ENCODE measurements at places on chromosomes 4 and X.

DNA sequence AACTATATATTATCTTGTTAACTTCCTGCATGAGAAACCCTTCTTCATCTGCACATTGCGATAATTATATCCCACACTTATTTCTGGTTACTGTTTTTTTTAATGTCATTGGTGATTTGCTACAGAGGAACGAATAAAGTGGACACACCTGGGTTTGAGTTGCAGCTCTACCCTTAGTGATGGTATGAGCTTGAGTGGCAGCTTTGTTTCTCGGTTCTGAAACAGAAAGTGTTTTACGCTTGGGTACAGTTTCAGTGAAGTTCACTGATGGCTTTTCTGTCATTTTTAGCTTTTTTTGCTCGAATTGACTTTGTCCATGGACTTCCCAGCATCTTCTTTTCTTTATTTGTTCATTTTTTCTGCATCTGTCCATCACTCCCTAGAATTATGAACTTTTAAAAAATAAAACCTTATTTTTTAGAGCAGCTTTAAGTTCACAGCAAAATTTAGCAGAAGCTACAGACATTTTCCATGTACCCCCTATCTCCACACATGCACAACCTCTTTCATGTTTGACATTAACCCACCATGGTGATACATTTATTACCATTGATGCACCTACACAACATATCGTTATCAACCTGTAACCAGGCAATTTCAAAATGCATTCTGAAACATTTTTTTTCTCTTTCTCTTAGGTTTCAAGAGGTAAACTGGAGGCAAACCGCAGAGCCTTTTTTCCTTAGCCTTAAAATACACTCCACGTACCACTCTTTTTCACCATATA lies 1041.6 kb upstream of the PRKX start:
- no peak for DNase-seq

DNA sequence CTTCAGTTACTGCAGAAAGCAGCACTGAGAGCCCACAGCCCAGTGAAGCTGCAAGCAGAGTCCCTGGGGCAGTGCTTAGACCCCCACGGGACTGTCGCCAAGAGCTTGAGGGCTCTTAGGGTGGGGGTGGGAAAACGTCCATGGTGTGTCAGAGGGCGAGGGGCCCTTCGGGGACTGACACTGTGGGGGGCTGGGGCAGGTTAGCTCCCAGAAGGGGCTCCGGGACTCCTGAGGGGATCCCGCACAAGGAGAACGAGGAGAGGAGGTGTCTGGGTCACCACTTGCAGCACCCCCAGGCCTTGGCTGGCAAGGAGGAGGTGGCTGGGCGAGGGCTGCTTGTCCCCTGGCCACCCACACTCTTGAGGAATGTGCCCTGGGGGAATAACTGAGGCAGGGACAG lies 20.8 kb downstream of the NAT8L start:
- DNase-seq: peak; percentile 49

GRCh38 chr4:94390804-94391410 lies 48.3 kb upstream of the HPGDS start:
- no peak for DNase-seq

DNA sequence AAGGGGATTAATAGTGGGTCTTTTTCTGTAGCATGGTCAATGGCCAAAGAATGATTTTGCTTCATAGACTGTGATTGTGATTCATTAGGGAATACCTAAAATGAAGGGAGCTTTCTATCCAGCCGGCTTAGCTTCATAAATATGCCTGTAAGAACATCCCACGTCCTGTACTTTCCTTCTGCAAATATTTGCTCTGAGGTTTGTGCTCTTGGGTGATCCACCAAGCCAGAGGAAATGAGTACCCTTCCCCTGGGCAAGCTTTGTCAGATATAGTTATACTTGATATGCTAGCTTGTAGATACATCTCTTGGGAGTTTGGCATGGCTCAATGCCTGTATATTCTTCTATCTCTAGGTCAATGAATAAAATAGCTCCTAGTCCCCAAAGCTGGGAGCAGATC lies 28.2 kb upstream of the SPARCL1 start:
- no peak for DNase-seq

DNA sequence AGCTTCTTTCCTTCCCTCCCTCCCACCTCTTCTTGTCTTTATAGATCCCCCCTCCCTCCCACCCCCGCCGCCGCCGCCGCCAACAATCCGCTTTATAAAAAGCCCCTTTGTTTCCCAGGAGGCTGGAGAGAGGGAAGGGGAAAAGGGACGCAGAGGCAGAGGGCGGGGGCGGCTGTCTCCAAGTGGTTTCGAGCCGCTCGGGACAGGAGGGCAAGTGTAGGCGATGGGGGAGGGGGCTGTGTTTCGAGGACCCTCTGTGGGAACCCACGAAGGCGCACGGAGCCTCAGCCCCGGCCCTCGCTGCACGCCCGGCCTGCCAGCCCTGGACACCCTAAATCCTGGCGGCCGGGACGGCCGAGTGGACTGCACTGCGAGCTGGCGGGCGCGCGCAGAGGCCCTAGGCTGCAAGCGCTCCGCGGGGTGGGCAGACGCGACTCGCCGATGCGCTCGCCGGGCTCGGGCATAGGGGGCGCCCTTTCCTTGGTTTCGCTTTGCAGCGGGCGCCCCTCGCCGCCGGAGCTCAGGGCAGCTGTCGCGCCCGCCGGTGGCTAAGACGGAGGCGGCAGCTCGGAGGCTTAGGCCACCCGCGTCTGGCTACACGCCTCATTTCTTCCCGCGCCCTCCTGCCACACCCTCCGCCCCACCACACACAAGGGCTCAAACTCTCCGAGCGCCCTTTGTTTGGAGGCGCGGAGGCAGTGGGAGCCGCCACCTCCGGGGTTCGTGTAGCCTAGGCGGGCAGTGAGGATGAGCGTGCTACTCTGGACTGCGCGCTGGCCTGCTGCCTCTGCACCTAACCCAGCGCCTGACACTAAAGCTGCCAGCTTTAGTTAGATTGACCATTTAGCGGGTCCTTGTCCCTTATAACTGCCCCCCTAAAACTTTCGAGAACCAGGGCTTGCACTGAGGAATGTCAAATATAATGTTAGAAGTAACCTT lies 2.2 kb downstream of the MAMLD1 start:
- DNase-seq: peak; percentile 83

DNA sequence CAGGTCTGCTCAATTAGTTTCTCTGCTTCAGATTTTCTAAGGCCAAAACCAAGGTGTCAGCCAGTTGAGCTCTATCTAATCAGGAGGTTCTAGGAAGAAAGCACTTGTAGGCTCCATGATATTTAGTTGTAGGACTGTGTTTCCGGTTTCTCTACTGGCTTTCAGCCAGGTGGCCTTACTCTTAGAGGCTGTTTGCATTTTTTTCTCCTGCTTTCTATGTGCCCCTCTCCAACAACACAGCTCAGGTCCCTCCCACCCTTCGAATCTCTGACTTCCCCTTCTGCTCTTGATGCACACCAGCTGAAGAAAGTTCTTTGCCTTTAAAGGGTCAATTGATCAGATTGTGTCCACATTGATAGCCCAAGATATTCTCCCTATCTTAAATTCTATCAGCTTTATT lies 245.2 kb downstream of the RAB28 start:
- DNase-seq: no peak

DNA sequence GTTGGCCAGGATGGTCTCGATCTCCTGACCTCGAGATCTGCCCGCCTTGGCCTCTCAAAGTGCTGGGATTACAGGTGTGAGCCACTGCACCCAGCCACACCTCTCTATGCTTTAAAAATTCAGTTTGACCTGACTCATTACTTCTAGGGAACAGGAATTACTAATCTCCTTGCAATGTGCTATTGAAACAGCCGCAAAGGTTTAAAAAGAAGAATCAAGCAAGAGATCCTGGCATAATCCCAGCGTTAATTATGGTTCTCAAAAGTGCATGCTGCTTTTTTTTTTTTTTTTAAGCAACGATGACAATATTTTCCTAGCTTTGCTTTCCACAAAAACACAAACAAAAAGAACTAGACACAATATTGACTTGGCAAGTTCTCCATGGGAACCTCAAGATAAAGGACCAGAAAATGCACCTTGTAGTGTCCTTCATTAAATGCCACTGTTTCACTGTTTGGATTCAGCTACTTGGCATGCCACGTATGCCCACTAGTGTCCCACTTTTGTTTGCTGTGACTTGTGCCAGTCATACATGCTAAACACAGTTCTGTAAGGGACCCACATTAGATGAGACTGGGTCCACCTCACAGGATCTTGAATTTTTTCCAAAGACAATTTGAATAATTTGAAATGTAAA lies 112.6 kb upstream of the PPARGC1A start:
- DNase-seq: no peak

- no peak for DNase-seq
Measured at GRCh38 chr4:38004062-38004461, 43.9 kb downstream of the PTTG2 start.

DNA sequence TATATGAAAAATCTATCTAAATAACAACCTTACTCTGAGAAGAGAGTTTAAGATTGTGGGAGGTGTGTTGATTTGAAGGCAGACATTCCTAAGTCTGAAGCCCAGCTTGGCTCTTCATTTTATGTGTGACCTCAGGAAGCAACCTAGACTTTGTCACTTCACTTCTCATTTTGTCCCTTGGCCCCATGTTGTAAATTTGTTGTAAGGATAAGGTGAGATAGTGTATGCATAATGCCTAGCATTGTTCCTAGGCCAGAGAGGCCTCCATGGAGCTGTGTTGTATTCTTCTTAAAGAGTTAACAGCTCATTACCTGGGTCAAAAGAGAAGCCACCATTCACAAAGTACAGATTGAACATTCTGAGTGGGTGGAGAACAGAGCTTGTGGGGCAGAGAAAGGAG lies 1084.4 kb upstream of the SLIT2 start:
- no peak for DNase-seq

DNA sequence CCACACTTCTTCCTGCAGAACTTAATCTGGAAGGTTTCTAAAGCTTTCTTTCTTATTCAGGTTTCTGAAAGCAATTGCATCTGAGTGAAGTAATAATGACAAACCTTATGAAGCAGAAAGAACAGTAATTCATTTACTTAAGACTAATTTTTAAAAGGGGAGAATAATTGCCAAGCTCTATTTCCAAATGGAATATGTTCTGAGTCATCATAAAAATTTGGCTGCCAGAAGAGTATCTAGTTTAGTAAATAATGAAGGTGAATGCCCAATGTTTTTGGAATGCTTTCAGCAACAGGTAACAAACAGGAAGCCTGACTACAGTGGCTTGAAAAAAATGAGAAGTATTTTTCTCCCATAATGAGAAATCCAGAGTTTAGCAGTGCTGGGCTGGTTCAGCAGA lies 227.3 kb upstream of the TET2 start:
- DNase-seq: no peak

GRCh38 chrX:38260231-38260630 lies 39.6 kb upstream of the SRPX start:
- no peak for DNase-seq

- DNase-seq: peak; percentile 87
Measured at GRCh38 chrX:989959-990510, 222.4 kb downstream of the CRLF2 start.

DNA sequence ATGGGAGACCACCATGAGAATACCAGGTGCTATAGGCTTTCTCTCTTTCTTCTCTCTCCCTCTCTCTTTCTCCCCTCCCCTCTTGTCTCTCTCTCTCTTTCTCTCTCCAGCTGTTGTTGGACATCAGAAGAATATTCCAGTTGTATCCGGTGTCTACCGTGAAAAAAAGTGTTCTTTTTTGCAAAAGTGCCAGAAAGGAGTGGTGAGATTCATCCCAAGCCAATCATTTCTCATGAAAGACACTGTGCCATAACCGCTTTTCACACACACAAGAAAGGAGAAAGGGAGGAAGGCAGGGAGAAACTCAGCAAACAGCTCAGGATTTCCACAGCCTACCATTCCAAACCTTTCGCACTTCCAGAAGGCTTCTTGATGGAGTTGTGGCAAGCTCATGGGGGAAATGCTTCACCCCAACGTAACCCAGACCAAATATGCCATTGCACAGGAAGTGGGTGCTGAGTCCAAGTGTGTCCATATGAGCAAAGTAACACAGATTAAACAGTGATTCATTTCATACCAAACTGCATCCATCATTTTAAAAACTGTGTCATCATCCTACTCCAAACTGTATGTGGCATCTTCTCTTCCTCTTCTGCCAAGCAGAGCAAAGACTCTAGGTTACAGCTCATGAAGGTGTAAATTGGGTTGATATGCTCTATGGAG lies 224.0 kb downstream of the APBB2 start:
- no peak for DNase-seq

DNA sequence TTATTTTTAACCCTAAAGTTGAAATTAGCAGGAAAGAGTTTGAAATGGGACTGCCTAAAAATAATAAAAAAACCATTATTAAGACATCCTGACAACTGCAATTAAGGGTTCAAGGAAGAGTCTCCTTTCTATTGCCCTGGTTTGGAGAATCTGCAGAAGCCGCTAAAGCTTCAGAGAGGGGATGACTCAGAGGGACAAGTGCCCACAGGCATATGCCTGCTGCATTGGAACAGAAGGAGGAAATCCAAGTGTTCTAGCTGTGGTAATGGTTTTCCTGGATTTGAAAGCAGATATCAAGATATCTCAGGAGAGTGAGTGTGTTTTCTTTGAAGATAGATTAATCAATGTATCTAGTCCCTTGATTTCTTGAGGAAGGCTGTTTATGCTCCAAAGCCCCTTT lies 235.1 kb upstream of the TAPT1 start:
- no peak for DNase-seq

- DNase-seq: no peak
Measured at GRCh38 chr4:139798456-139798855, 132.8 kb downstream of the MGST2 start.

GRCh38 chrX:130738638-130739195 lies 164.3 kb downstream of the ENOX2 start:
- DNase-seq: no peak

GRCh38 chr4:2935762-2936743 lies 27.2 kb downstream of the NOP14 start:
- DNase-seq: peak; percentile 50

- no peak for DNase-seq
Measured at GRCh38 chr4:180706766-180707165, 1536.4 kb upstream of the TENM3 start.

DNA sequence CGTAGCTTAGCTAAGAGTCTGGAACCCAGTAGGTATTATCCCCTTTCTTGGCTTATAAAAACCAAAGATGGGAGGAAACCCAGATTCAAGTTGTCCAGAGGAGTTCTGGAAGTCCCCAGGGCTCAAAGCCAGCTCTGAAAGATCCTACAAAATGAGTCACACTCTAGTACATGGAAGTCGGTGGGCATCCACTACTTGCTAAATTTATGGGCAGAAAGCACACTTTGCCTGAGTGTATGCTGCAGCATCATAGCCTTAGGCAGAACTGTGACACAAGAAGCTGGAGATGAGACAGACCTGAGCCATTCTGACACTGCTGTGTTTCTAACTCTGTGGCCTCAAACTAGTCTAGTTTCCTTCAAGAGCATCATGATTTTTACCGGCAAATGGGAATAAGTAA lies 429.3 kb downstream of the AFF2 start:
- no peak for DNase-seq

Measured in coronary artery (tissue), 2 donors.